Stimulated activated CD8-positive, alpha-beta memory T cell treated with anti-CD3 and anti-CD28 coated beads, Interleukin-4, amount 100 ng/mL, for 1 hour (primary cell): ENCODE measurements at places on chromosomes 13 and 19.

- no peak for DNase-seq
These were observed 212.2 kb upstream of the HTR2A start for GRCh38 chr13:47109028-47109427.

DNA sequence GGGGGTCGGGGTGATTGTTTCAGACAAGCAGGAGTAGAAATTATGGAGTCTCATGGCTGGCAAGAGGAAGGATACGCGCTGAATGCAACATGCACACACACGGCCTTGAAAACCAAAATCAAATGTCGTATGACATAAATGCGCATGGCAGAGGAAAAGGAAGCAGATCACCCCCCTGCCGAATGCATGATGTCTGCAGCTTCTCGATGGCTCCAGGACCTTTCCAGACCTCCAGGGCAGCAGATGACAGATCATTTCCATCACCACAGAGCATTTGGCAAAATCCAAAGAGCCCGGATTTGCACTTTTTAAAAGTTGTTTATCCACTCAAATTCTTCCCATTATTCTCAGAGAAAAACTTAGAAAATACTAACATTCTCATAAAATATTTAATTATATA is 211.7 kb downstream of the NHLRC3 start:
- no peak for DNase-seq

GRCh38 chr13:71368336-71368735 is 498.7 kb downstream of the DACH1 start:
- no peak for DNase-seq

DNA sequence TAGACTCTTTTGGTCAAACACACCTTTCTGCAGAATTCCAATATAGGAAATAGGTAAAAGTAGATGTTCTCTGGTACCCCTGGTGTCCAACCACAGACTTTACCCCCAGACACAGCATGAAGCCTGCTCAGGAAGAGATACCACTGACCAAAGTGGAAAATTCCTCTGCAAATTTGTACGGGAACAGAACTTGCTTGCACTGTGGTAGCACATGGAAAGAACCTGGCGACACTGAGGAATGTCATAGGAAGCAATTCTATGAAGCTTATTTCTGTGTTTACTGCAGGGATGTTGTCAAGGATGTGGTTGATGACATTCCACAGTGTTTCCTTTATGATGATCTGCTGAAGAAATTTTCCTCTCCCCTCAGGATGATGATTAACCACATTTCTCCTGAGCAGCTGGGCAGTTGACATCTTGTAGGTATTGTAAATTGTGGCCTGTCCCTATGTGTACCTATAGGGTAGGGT is 48.9 kb upstream of the TNFSF11 start:
- DNase-seq = no peak
